Muscle of back (tissue), 13 donors: ENCODE measurements at places on chromosomes 2 and 18.

DNA sequence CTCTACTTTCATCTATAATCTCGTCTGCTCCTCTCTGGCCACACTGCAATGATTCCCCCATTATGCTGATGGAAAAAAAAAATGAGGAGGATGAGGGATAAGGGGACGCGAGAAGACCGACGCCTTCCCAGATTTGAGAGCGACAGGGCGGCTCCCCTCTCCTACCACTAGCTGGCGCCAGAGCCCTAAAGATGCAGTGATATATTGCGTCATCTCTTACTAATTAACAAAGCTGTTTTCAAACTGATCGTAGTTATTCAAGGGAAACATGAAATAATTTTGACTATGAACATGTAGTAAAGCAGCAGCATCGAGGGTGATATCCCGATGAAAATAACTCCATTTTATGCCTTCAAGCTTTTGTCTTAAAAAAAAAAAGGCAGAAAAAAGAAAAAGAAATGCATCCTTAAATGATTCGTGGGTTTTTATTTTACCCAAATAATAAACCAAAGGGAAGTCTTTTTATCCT is 48.0 kb upstream of the HNRNPA3 start:
- peak; percentile 85 for DNase-seq

DNA sequence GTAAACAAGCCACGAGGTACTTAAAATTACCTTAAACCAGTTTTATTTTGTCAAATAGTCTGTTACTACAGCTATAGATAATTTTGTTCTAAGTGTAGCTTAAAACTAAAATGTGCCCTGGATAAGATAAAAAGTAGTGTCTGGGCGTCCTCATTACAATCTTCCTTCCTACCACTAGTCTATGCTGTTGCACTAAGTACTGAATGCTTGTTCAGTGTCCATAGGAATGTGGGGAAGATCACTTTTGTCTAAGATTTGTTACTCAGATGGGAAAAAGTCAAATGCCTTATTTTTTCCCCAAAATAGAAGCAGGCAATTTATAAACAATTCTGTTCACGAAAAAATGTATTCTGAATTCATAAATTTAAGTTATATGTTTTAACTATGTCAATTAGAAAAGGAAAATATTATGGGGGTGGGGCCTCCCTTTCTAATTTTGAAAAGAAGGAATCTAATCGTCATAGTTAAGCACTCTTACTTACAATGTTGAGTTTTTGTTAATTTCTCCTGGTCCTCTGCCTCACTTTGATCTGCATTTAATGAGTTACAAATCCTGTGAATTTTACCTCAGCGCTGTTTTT is 140.4 kb upstream of the VRK2 start:
- peak; percentile 33 for DNase-seq

DNA sequence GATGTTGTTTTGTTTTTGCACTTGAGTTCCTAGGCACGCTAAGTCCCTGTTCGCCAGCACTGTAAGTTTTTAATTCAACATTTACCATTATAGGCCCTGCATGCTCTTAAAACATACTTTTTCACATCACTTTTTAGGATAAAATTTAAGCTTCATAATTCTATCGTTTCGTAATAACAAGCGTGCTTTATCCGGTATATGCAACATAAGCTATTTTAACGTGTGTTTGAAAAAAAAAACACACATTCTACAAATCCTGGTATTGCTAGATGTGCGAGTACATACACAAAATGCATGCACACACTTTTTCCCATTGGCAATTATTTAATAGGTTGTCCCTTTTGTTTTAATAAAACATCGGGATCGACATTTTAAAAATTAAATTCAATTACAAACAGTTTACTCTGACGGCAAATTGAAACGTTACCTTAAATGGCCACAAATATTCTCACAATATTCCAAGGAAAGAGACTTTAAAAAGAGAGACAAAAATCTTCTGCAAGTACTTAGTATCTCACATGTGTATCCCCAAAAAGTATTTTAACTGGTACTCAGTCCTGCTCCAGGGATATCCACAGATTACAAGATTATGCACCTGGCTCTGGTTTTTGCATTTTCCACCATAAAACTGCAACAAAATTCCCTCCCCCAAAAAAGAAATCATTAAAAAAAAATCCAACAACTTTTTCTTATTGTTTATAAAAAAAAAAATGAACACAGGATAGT is 1.0 kb upstream of the TCF4 start:
- peak; percentile 32 for DNase-seq

DNA sequence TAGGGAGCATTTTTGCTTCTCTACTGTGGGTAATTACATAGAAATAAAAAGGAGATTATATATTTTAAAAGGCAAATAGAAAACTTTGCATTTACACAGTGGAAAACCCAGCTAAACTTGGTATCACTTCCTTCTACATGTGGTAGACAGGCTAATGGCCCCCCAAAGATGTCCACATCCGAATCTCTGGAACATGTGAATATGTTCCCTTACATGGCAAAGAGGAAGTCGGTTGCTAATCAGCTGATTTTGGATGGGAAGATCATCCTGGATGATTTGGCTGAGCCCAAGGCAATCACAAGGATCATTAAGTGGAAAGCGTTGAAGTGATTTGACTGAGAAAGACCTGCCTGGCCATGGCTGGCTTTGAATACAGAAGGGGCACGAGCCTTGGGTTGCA is 26.2 kb downstream of the CREG2 start:
- no peak for DNase-seq

DNA sequence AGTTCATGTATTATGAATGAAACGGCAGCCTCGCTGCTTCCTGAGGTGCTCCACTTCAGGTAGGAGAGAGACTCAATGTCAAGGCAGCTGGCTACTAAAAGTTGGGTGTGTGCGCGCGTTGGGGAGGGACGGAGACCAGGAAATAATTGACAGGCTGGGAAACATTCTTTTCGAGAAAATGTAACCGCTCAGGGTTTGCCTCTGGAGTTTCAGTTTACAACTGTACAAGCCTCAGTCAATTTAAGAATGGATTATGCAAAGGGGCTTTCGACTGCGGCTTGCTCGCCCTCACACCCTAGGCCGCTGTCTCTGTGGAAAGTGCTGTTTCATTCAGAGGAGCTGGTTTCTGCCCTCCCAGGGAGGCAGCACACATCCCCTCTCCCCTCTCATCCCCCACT is 4.4 kb upstream of the SPRED2 start:
- DNase-seq: no peak

- no peak for DNase-seq
Observed at GRCh38 chr2:216922175-216922780, 62.4 kb upstream of the TNP1 start.

DNA sequence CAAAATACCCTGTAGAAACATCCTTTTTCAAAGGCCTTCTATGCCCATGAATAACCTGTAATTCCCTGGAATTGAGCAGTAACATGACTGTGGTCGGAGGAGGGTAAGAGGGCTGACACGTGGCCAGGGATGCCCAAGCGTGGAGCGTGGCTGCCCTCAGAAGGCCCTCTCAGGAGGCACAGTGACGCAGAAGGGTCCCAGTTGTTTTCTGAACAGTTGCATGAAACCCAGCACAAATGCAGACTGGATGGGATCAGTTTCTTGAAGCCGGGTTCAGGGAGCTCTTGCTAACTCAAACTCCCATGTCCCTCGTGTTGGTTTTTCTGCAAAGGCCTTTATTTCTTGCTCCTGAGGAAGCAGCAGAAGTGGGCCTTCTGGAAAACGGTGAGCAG is 237.0 kb downstream of the ALPK2 start:
- DNase-seq: no peak

DNA sequence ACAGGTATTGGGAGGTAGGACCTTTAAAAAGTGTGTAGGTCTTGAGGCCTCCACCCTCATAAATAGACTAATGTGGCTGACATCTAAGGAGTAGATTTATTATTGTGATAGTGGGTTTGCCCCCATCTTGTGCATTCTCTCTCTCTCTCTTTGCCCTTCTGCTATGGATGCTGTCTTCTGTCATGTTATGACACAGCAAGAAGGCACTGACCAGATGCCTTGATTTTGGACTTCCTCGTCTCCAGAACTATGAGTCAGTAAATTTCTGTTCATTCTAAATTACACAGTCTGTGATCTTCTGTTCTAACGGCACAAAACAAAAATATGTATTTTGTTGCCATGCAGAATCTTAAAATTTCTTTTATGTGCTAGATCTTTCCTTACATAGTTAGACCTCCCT is 66.9 kb downstream of the ATAD2B start:
- DNase-seq: no peak

DNA sequence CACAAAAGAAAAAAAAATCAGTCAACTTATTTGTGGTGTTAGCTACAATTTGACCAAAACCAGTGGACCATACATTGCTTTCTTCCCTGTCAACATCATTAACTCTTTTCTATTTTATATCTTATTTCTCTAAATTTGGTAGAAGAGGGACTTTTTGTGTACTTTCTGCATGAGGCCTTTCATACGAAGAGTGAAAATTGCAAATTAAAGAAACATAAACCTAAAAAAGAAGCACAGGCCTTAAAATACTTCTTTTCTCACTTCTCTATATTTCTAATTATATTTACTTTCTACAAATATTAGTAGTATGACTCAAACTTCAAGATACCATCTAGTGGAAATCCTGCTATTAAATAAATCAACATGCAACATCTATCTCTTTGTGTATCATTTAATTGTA is 1073.4 kb upstream of the ZEB2 start:
- no peak for DNase-seq

DNA sequence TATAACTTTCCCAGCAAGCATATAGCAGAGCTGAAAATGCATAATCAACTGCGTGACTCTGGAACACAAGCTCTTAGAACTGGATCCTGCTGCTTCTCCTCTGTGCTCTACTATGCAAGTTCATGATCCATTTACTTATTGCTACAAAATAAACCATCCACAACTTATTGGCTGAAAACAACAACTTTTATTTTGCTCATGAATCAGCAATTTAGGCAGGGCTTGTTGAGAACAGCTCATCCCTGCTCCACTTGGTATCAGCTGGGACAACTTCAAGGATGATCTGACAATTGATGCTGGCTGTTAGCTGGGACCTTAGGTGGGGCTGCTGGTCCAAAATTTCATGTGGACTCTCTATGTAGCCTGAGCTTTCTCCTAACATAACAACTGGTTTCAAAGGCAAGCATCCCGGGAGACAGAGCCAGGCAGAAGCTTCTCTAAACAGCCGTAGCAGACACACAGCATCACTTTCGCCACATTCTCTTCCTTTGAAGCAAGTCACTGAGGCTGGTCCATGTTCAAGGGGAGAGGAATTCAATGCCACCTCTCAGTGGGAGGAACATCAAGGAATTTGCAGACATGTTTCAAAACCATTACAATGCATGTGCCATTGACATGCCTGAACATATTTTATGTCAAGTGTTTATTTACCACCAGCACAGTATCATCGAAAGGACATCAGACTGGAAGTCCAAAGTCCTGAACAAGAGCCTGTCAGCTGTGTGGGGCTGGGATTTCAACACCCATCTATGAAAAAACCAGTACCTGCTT is 153.1 kb upstream of the PKDCC start:
- no peak for DNase-seq

DNA sequence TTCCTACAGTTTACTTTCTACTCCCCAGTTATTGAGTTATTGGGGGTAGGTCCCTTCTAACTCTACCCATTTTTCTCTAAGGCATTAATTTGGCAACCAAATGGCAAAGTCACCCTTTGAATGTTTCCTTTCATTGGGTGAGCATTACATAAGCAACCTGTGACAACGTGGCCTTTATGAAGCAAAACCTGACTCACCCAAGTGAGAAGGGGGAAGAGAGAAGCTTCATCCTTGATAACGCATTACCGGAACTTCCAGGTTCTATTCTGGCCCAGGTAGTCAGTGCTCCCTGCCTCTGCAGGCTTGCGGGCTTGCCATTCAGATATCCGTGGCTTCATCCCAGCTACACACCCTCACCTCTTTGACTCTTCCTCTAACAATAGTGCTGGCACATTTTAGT is 39.1 kb upstream of the FAM124B start:
- DNase-seq: no peak

DNA sequence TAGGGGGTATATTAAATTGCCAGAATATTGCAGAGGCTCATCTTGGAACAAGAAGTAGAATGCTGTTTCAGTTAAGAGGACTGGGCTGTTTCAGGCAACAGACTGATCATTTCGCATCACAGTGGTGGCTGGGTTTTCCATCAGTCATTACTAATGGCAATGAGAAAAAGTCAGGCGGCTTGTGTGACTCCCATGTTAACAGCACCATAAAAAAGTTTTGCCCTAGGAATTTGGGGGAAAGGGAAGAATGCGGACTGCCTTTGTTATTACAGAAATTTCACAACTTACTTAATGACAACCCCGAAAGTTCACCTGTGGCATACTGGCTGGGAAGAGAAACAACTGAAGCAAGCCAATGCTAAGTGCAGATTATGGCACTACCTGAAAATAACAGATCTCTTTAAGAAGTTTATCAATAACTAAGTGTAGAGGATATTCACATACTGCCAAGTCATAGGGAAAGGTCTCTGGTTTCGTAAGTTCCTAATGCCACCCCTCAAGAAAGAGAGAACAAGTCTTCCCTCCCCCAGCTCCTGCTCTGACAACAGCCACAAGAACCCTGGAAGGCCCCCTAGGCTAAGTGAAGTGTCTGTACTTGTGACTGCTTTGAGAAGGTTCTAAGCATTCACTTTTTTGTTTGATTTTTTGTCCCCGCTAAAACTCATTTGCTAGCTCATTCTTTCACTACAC is 40.5 kb upstream of the AP1S3 start:
- no peak for DNase-seq

- DNase-seq: peak; percentile 66
Observed at GRCh38 chr18:77127769-77128671, 4.6 kb downstream of the MBP start.

DNA sequence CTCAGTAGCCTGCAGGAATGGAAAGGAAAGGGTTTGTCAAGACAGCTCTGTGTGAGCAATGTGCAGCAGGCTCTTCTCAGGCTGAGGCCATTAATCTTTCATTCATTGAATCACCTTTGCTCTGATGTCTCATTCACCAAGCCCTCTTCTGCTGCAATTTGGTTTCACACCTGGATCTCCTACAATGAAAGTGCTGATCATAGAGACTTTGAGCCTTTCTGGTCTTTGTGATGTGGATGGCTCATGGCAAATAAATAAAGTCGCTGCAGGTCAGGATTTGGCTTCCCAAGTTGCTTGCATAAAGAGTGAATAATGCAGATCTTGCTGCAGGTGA is 95.8 kb upstream of the SPRED2 start:
- DNase-seq: no peak

- no peak for DNase-seq
Observed at GRCh38 chr2:29517413-29517812, 402.2 kb downstream of the CLIP4 start.

- DNase-seq: no peak
Observed at GRCh38 chr2:234313558-234313957, 183.3 kb downstream of the ARL4C start.

GRCh38 chr2:119085613-119086012 is 72.9 kb downstream of the C1QL2 start:
- DNase-seq: no peak

GRCh38 chr2:119247844-119248271 is 24.2 kb downstream of the STEAP3 start:
- no peak for DNase-seq

GRCh38 chr2:10402062-10402585 is 46.0 kb downstream of the ODC1 start:
- no peak for DNase-seq

DNA sequence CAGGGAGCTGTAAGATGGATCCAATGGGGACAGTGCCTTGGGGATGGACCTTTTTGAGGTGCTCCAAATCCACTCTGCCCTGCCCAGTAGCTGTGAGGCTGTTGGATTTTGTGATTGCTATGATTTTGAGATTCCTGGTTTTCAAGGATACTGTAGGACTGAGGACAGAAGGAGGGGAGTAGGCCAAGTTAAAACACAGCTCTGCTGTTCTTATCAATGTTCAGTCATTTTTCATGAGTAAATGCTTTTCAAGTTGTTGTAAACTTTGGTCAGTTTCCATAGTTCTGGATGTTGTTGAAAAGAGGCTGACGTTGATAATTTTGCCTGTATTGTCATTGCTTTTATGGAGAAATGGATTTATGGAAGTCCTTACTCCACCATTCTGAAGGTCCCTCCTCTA is 361.2 kb downstream of the ZNF516 start:
- DNase-seq: no peak
